ENCODE measurements at places on chromosomes 3 and 15.

- DNase-seq = no peak
Observed at GRCh38 chr15:80250614-80251427, 1.2 kb downstream of the CTXND1 start.

DNA sequence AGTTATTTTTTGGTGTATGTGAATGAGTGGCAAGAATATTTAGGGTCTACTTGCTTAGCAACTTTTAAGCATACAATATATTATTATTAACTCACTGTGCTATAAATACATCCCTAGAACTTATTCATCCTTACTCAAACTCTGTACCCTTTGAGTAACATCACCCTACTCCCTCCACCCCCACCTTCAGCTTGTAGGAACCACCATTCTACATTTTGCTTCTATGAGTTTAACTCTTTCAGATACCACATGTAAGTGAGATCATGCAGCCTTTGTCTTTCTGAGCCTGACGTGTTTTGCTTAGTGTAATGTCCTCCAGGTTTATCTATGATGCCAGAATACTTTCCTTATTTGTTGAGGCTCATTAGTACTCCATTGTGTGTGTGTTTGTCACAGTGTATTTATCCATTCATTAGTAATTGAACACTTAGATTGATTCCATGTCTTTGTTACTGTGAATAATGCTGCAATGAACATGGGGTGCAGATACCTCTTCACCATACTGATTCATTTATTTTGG is 526.9 kb downstream of the PYDC2 start:
- DNase-seq = no peak

DNA sequence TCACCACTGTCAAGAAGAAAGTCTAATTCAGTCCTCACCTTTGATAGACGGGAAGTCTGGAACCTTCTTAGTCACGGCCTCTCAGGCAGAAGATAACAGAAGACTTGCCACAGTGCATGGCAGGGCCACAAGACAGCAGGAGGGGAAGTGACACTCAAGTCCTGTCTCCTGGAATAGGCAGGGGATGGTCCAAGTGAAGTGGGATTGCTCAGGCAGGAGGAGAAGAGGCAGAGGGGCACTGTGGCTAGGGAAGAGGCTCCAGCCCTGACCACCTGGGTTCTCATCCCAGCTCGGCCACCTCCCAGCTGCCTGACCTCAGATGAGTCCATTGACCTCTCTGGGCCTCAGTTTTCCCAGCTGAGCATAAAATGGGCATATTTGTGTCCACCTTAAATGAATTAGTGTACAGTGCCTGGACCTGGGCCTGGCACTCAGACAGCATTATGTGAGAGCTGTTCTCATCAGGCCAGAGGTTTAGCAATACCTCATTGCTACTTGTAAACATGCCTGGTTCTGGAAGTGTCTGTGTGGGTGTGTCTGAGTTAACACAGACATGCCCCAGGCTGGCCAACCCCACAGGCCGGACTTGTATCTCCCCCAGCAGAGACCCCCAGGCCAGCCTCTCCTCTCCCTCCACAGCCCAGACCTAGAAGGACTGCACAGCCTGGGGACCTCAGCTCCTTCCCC is 11.5 kb upstream of the PCSK6 start:
- DNase-seq = no peak

DNA sequence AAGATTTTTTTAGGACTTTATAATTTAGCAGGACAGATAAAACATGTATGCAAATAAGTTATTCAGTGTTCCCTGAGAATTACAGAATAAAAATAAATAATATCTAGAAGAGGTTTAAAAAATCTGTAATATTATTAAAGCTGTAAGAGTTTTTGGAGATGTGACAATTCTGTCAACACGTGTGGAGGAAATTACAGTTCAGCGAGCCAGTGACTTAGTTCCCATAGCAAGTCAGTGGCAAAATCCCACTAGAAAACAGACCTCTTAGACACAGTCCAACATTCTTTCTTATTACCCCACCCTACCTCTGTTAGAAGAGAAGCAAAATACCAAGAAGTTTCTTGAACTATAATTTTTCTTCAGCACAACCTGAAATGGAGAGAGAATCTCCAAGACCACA is 16.2 kb upstream of the DENND6A start:
- DNase-seq = no peak

DNA sequence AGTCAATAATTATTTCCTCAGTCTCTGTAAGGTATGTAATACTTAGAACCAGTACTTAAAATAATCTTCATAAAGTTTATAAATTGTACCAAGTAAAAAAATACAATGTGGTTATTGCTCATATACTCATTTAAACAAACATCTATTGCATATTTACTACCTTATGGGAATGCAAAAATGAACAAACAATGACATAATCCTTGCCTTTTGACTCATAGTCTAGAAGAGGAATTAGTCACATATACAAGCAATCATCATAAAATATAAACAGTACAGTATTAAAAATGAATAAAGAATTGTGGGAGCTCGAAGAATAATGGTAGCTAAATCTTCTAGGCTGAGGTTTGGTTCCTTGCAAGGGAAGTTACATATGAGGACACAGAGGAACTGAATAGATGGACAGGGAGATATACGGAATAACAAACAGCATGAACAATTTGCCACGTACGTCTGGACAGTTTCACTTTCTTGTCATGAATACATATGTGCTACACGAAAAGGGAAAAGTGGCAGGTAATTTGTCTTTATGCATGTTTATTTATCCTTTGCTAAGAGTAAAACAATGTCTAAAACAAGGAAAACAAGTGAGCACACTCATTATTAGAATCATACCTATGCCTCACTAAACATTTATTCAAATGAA is 17.2 kb downstream of the IMPG2 start:
- no peak for DNase-seq

GRCh38 chr3:141367038-141367730 is 1.1 kb upstream of the ZBTB38 start:
- no peak for DNase-seq

GRCh38 chr3:60294181-60294580 is 957.1 kb downstream of the FHIT start:
- no peak for DNase-seq

DNA sequence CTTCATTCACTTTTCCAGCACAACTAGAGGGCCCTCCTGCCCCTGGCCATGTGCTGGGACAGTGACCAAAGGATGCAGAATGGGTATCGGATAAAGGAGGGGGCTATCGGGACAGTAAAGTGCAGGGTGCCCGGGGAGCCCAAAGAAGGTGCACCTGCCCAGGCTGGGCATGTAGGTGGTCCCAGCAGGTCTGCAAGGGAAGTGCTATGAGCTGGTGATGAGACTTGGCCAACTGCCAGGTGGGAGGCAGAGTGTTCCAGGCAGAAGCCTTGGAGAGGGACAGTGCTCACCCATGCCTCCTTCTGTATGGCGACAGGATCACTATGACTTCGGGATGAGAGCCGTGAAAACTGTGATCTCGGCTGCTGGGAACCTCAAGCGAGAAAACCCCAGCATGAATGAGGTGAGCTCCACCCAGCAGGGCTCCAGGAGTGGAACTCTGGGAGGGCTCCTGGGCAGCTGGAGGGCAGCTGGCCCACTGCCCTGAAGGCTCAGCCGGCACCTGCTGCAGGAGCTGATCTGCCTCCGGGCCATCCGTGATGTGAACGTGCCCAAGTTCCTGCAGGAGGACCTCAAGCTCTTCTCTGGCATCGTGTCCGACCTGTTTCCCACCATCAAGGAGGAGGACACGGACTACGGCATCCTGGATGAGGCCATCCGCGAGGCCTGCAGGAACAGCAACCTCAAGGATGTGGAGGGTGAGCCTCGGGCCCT is 48.4 kb downstream of the DNAH1 start:
- no peak for DNase-seq

DNA sequence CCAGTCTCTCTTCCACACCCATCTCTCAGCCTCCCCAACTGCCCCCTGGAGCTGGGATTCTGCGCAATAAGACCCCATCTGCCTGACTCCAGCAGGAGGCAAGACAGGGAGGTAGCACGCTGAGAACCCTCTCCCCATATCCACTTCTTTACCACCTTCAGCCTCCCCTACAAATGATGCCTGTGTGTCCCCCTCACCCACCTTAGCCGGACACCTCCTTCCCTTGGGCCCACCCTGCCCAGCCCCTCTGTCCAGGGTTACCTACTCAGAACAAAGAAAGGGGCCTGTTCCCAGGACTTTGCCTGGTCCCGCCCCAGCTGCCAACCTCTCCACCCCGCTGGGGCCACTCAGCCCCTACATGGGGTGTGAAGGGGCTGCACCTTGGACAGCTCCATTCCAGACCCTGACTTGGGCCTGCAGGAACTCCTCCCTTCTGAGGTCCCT is 40.8 kb upstream of the ATP2B2 start:
- DNase-seq = no peak

GRCh38 chr3:181913254-181913653 is 201.5 kb downstream of the SOX2 start:
- DNase-seq = no peak
